ENCODE measurements at places on chromosomes 7 and 10.

- no peak for DNase-seq
These were observed 250.4 kb downstream of the FZD1 start for GRCh38 chr7:91514591-91514990.

DNA sequence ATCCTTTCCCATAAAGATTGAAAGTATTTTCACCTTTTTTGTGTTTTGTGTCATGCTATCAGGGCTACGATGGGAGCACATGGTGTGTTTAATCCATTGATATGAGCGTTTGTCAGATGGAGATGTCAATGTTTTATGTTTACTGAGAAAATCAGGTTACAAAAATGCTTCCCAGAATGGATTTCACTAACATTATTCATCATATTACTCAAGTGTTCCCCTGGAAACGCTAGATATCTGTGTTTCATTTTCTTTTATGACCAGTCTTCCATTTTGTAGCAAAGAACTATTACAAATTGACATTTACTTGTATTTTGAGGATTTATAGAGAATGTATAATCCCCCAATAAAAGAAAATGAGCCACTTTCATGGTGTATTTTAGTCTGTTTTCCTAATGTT lies 293.5 kb upstream of the AKR1E2 start:
- peak; percentile 74 for DNase-seq

DNA sequence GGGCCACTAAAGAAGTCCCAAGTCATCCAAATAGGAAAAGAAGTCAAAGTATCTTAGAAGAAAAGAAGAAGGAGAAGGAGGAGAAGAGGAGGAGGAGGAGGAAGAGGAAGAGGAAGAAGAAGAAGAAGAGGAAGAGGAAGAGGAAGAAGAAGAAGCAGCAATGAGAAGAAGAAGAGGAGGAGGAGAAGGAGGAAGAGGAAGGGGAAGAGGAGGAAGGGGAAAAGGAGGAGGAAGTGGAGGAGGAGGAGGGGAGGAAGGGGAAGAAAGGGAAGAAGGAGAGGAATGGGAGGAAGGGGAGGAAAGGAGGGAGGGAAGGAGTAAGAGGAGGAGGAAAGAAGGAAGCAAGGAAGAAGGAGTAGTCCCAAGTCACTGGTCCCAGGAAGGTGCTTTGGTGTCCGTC lies 21.7 kb upstream of the RADIL start:
- DNase-seq = no peak

GRCh38 chr7:25595996-25596395 lies 367.7 kb upstream of the NPVF start:
- DNase-seq = no peak

- peak; percentile 49 for DNase-seq
These were observed 93.2 kb downstream of the ADK start for GRCh38 chr10:74244097-74244685.

DNA sequence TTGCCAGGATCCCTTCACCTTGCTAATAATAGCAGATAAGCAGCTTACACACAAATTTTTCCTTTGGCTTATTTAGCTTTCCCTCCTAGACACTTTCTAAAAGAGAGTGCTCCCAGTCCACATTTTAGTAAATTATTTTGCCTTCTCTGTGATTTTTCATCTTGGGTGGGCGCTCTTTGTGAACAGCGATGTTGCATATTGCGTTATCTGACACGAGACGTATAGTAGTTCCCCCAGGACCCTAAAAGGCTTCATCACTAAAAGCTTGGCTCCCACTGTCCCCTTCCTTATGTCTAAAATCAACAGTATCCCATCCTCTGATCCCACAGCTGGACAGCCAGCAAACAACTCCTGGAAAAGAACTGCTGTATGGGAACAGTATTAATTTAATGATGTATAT lies 232.9 kb downstream of the DYNC1I1 start:
- no peak for DNase-seq

DNA sequence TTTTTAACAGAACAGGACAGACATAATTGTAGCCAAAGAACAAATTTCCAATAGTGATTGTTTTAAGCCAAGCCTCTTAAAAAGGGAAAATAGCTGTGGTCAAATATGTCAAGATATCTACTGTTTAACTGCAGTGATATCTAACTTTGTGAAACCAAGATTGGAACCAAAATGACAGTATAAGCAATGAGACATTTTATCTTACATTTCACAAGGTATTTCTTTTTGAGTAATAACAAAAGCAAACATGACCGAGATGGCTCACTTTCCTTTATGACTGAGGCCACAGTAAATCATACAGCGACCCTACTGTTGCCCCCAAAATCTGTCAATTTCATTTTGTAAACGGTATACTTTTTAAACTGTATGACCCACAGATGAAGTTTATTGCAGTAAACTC lies 215.8 kb downstream of the MLLT10 start:
- no peak for DNase-seq

DNA sequence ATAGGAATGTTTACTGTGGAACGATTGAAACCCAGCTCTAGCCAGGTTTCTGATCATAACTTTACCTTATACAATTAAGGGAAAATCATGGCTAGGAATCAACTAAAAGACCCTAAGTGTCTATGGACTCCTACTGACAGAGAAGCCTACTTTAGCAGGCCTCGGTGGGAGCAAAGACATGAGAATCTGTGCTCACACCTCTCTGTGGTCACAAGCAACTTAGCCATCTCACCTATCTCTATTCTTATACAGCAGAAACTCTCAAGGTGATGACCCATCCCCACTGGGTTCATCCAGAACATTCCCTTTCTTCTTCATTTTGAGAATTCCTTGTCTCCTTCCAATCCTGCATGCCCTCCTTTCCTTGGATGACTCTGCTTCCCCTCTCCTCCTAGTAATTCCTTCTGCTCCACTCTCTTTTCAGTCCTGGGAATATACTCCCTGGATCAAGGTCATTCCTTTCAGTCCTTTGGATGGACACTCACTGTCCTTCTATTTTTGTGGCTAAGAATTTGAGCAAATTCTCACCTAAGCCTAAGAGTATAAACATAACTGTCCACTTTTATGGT lies 2.9 kb downstream of the BLNK start:
- DNase-seq = no peak

GRCh38 chr7:50370884-50371283 lies 66.4 kb downstream of the IKZF1 start:
- DNase-seq = no peak

DNA sequence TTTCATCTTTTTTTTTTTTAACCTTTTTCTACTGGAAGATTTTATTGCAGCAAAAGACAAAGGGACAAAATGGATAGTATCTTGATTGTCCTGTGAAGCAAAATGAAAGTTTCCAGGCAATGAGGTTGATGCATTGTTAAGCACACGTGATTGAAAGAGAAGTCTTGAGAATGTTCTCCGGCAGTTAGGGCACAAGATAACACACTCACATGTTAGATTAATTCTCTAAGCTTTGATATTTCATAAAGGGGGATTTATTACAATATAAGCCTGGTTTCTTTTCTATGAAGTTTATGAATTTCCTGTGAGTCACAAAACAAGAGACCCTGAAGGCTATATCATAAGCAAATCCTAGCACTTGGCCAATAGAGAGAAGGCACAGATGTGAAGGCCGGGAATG lies 93.4 kb upstream of the ARMC3 start:
- DNase-seq = no peak

DNA sequence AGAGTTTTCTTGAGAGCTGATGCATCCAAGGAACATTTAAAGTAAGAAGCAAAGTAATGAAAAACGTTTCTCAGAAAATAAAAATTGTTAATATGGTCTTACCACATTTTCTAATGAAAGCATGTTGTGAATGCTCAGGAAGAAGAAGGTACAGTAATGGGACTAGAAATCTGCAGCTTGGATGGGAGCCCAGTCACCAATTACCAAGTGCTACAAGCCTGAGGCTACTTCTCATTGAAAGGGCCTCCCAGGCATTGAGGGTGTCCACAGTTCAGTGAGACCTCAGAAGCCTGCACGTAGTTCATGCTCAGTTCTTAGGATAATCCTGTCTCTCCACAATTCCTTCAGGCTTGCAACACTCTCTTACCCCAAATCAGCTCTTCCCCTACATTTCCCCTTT lies 17.6 kb downstream of the PTN start:
- DNase-seq = no peak

- no peak for DNase-seq
These were observed 36.4 kb downstream of the ANTXRL start for GRCh38 chr10:46323176-46323575.

- no peak for DNase-seq
These were observed 1.1 kb upstream of the FAM53B start for GRCh38 chr10:124745252-124745651.

GRCh38 chr10:88292185-88292514 lies 291.0 kb downstream of the RNLS start:
- DNase-seq = no peak

- peak; percentile 31 for DNase-seq
These were observed 126.6 kb downstream of the LRRC4 start for GRCh38 chr7:127904670-127904985.

All from fibroblast of skin of back (primary cell).